Cerebellum (tissue), 4 donors: ENCODE measurements at places on chromosomes 6 and 20. TPM values are rescaled to one million over a fixed set of nuclear protein-coding genes. Genes with fewer than 3 reads are reported as not detected.

The TMC2 gene
- 3.7 TPM for total RNA-seq

The PAK5 gene
- total RNA-seq, result 27.8 TPM

The CLPSL2 gene
- not detected for total RNA-seq

The DNMT3B gene
- 9.3 TPM for total RNA-seq
